ENCODE measurements at places on chromosomes 1 and 21.

DNA sequence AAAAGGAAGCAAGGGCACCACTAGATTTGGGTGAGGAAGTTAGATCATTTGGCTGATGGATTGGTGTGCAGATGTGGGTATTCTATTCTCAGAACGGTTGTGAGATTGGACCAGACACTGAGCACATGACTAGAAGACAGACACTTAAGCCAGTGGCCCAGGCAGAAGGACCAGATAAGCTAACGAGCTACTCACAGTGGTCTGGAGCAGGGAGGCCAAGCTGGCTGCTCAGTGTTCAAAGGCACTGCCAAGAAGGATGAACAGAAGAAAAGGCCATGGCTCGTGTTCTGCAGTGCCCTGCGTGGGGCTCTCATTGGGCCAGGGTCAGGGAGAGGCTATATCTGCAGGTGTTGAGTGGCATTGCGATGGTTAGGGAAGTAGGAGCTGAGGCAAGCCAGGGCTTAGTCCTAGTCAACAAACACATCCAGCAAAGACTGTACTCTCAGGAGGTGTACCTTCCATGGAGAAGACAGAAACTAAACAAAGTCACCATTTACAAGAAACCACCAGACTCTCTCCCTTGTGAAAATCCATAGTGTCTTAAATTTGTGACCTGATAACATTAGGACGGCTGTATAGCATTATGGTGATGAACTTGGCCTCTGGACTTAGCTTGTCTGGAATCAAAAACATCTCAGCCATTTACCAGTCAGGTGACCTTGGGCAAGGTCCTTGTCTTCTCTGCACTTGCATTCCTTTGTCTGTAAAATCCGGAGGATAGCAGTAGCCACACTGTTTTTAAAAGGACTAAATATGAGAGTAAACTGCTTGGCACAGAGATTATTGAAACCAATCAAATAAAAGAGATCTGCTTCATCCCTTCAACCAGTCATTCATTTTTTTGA lies 274.5 kb downstream of the SIPA1L2 start:
- no peak for DNase-seq

DNA sequence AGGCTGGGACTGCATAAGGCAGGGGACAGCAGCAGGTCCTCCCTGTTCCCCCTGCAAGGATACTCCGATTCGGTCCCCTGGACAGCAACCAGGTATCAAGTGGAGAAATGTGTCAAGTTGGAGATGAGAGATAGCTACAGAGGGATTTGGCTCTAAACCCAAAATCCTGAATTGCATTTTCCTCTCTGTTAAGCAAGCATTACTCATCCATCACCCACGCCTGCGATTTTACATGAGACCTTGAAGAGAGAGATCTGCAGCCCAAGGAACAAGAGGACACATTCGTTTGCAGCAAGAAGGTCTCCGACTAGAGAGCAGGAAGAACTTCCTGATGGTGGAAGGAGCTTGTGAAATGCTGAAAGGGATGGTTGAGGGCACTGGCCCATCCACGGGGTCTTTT lies 21.9 kb downstream of the SYT2 start:
- DNase-seq: no peak

GRCh38 chr1:109357616-109358015 lies 40.1 kb downstream of the SORT1 start:
- no peak for DNase-seq

DNA sequence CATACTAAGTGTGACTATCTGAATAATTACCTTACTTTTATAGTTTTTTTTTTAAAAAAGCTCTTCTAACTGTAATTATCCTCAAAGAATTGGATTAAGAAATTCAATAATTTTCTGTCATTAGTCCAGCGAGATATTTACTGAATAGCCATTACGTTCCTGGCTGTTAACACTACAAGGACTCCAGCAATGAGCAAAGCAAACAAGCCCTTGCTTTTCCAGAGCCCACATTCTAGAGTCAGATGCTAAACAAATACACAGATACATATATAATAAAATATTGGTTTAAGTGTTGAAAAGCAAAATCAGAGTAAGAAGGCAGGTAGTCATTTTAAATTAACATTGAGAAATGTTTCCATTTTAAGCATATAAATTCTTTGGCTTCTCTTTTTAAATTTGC lies 118.4 kb downstream of the ATF6 start:
- DNase-seq: no peak

DNA sequence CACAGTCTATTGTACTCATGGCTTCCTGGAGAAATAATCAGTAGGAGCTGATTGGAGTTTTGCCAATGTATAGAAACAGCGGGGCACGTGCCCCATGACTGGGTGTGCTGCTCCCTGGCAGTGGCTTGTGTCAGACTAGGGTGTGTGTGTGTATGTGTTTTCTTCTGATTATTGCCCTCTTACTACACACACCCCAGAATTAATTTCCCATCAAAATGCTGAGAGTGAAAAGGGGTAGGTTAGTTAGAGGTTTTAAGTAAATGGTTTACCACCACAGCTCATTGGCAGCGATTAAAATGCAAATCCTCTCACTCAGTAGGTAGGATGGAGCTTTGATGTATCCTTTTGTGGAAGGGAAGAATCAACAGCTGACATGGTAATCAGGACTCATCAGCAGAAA lies 29.9 kb downstream of the HHAT start:
- no peak for DNase-seq
